ENCODE measurements at places on chromosomes 3 and 15. TPM values are rescaled to one million over a fixed set of nuclear protein-coding genes. Genes with fewer than 3 reads are reported as not detected.

DNA sequence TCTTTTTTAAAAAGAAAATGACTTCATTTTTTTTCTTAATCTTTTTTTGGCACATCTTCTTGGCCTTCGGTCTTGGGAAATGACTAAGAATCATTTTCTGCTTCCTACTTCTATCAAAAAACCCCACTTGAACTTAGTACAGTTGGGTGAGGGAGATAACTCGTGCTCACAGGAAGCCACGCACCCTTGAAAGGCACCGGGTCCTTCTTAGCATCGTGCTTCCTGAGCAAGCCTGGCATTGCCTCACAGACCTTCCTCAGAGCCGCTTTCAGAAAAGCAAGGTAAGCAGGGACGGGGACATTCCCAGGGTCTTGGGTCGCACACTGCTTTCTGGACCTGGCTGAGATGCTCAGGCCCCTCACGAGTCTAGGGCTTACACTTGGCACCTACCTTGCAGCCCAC, at the start of gene CCR4:
Gene CCR4 (plus strand): TSS at position 235 of the 402 bp plus-strand sequence. CDS start 1,779 bp downstream, outside the sequence.
- peak; percentile 82 for DNase-seq

DNA sequence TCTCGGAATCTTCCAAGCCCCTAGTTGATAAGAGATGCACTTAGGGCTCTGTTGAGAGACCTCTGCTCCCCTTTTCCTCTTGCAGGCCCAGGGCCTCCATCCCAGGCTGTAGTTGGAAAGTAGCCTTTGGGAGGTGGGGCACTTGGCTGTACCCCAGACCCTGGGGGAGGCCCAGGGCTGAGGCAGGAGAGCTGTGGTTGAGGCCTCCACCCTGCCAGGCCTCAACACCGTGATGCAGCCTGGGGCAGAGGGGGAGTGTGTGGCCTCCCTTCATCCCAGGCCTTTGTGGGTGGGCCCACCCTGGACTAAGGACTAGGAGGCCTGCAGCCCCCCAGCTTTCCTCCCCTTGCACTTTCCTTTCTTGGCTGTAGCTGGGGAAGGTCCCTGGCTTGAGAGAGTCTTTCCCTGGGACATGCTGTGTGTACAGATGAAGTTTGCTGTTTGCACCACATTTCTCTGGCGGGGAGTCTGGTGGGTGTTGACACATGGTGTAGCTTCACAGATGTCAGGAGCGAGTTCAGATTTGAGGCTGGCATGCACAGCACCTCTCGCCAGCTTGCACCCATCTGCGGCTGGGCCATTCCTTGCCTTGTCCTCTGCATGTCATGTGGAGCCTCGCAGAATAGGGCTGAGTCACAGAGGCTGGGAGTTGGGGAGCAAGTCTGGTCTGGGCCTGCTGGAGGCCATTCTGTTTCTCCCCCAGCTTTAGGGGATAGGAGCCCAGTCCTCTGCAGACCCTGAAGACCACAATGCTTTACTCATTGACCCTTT, 13.7 kb downstream of the PLEKHO2 start:
- no peak for DNase-seq

SCG5 gene
- 2.2 TPM for total RNA-seq

DNA sequence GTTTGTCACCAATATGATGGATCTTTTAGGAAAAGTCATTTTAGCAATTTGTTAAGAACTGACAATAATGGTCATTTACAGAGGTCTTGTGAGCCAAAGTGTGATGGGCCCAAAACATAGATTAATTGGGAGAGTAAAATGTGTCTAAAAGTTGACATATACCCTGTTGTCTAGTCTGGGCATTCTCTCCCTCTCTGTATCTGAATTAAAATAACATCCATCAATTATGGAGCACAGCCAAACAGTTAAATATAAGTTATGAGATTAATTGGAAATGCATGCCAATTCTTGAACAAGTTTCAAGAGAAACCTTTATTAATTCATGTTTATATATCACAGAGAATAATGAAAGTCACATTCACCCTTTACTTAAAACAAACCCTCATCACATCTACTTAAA, 13.6 kb upstream of the NANOGP8 start:
- DNase-seq = no peak

DNA sequence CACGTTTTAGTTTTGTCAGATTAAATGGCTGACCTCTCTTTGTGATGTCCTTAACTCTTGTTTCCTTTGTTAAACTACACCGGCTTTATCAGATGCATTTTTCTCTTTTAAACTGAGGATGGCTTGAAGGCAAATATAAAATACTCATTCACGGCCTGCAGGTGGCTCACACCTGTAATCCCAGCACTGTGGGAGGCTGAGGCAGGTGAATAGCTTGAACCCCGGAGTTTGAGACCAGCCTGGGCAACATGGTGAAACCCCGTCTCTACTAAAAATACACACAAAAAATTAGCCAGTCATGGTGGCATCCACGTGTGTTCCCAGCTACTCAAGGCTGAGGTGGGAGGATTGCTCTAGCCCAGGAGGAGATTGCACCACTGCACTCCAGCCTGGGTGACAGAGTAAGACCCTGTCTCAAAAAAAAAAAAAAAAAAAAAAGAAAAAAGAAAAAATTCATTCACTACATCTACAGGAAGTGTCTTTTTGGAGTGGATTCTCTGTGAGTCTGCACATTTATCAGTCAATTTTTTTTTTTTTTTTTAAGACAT, 34.7 kb upstream of the SACM1L start:
- no peak for DNase-seq

GRCh38 chr15:86653344-86654197, 573.9 kb downstream of the AGBL1 start:
- no peak for DNase-seq

DNA sequence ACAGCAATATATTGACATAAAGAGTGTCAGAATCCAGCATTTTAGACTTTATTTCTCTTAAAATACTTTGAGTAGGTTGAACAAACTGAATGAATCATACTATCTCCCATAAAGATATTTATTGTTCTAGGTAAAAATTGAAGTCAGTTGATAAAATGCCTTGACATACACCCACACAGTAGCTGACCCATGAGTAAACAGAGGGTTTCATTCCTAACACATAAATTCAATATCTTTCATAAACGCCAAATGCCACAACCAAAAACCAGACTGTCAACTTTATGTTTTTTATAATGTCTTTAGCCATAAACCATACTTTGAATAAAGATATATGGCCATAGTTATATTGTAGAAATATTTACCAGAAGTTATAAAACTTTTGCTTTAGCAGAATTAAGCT, 742.4 kb downstream of the NAALADL2 start:
- DNase-seq = no peak

PLA2G4E gene
- total RNA-seq = not detected

GRCh38 chr3:139630542-139630941, 47.2 kb downstream of the NMNAT3 start:
- no peak for DNase-seq

GRCh38 chr3:188993181-188993580, 178.6 kb upstream of the TPRG1 start:
- DNase-seq = no peak

SMCO1 gene
- not detected for total RNA-seq

DNA sequence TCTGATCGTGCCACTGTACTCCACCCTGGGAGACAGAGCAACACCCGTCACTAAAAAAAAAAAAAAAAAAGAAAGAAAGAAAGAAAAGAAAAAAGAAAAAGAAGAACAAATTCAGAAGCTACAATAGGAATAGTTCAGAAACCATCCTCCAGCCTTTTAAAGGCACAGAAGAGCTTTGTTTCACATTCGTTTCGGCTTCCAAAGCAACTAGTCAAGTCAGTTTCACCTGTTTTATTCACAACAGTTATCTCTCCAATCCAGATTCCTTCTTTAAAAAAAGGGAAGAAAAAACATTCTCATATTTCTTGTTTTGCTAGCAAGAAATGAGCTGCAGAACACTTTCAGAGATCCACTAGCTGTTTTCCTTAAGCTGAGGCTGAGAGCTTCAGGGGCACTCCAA, 767.7 kb upstream of the CFAP20DC start:
- no peak for DNase-seq

GRCh38 chr3:126763035-126763434, 59.0 kb downstream of the CHCHD6 start:
- DNase-seq = no peak

DNA sequence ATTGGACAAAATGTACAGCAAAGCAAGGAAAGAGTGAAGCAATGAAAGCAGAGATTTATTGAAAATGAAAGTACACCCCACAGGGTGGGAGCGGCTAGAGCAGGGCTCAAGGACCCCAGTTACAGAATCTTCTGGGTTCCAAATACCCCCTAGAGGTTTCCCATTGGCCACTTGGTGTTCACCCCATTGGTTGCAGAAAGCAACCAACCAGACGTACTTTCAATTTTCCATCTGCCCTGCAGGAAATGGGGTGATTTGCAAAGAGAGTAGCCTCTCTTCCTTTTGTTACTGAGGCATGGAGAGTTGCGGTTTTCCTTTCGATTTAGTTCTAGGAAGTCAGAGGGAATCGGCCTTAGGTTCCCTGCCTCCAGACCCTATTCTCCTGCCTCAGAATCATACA, 2.4 kb downstream of the PML start:
- peak; percentile 51 for DNase-seq

DNA sequence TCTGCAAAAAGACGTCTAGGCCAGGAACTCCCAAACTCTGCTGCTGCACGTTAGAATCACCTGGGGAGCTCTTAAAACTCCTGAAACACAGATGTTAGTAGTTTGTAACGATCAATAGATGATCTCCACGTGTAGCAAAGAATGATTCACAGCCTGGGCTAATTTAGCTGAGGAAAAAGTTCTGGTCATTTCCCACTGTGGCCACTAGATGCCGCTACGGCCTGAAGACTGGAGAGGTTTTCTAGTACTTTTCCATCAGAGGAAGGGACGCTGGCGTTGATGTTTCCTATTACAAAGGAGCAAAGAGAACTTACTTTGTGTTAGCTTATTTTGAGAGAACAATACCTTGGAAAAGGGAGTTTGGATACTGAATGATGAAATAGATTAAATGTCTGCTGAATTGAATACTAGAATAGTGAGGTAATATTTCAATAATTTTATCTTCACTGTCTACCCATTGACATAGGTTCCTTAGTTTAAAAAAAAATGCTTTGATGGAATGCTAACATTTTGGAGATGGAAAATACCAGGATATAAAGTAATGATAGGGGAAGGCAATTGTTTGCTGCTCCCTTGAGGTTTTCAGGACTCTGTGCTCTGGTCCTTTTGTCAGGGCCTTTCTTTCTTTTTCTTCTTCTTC, 159.1 kb downstream of the P3H2 start:
- DNase-seq = peak; percentile 83

- no peak for DNase-seq
Observed at GRCh38 chr15:98537516-98538060, 110.8 kb upstream of the IGF1R start.

DNA sequence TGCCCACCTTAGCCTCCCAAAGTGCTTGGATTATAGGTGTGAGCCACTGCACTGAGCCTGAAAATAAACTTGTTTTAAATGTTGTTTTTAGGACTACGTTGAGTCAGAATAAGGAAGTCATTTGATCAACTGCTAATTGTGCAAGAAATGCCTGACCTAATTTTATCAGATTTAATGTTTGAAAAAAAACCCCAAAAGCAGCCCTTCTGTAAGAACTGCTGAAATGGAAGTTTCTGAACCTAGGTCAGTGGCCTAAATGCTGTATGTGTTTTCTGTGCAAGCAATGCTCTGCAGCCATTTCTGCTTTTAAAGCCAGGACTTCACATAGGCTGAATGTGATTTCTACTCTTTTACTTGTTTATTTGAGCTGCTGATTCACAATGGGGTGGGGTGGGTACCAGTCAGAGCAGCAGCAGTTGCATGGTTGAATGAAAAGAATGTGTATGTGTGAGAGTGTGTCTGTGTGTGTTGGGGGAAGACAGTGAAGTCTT, 6.6 kb downstream of the GPX1 start:
- no peak for DNase-seq

GHSR gene
- total RNA-seq = not detected

FRMD5 gene
- 0.31 TPM for total RNA-seq

GRCh38 chr15:89822026-89822425, 7.4 kb upstream of the ANPEP start:
- DNase-seq = no peak

DNA sequence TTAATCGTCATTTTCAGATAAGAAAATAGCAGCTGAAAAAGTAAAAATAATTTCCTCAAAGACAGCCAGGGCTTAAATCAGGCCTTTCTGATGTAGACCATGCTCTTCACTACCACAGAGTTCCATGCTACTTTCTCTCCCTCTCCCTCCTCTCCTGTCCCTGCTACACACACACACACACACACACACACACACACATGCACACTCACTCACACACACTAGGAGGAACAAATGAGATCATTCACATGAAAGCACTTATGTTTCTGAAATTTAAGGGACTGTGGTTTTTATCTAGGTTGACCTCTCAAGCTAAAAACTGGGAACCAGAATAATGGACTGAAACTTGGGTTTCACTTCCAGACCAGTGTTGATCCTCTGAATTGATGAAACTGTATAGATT, 4.1 kb upstream of the PSMA4 start:
- no peak for DNase-seq

DNA sequence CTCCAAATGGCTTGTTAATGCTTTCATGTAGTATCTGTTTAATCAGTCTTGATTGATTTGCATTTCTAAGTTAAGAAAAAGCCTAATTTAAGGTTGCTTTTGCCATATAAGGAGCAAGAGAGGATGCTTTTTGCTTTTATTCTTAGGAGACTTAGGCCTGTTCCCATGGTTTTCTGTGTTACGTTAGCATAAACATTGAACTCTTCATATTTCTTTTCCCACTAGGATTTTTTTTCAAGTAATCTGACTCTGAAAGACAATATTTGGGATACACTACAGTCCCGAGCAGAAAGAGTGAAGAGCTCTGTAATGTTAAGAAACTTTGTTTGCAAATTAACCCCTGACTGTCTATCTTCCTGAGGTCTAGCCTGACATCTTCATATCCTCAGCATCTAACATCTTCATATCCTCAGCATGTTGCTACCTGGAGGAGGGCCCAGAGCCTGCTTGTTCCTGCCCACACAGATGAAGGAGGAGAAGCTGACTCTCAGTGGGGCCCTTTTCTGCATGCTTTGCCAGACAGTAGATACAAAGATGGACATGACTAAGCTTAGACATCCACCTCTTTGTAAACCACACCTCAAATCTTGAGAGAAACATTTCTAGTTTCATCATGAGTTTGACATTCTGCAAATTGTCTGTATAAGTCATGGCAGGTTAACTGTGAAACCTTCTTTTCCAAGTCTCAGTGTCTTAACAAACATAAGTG, 86.2 kb upstream of the COL6A5 start:
- DNase-seq = peak; percentile 12

DNA sequence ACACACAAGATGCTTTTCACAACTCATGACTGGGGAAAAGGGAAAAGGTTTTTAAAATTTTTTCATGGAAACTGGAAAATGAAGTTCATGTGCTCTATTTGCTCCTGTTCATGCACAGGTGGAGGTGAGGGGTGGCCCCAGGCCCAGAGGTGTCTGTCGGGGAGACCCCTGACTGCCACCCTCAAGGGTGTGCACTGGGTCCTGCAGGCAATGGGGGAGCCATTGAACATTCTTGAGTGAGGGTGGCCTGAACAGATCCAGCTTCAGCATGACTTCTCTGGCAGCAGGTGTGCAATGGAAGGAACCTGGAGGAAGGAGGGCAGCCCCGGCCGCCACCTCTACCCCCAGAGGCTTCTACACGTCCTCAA, 145.3 kb upstream of the IQSEC1 start:
- DNase-seq = no peak
